ENCODE measurements at places on chromosomes 2 and 18. TPM values are rescaled to one million over a fixed set of nuclear protein-coding genes. Genes with fewer than 3 reads are reported as not detected.

Gene MEIS1
- total RNA-seq = not detected

GRCh38 chr2:217893440-217893839 lies 109.4 kb downstream of the TNS1 start:
- H3K36me3 ChIP-seq = no peaks in the 10 kb centered on the region
- no peaks in the 10 kb centered on the region for H3K27me3 ChIP-seq
- H3K4me3 ChIP-seq = no peak overlapping the region

GRCh38 chr18:69626643-69627242 lies 226.1 kb downstream of the DOK6 start:
- no peaks in the 10 kb centered on the region for H3K27me3 ChIP-seq
- no peak overlapping the region for H3K4me3 ChIP-seq
- no peak for DNase-seq
- H3K27ac ChIP-seq = no peak overlapping the region
- no peaks in the 10 kb centered on the region for H3K4me1 ChIP-seq
- H3K36me3 ChIP-seq = no peaks in the 10 kb centered on the region

Gene IL1R2
- 10.3 TPM for total RNA-seq

DNA sequence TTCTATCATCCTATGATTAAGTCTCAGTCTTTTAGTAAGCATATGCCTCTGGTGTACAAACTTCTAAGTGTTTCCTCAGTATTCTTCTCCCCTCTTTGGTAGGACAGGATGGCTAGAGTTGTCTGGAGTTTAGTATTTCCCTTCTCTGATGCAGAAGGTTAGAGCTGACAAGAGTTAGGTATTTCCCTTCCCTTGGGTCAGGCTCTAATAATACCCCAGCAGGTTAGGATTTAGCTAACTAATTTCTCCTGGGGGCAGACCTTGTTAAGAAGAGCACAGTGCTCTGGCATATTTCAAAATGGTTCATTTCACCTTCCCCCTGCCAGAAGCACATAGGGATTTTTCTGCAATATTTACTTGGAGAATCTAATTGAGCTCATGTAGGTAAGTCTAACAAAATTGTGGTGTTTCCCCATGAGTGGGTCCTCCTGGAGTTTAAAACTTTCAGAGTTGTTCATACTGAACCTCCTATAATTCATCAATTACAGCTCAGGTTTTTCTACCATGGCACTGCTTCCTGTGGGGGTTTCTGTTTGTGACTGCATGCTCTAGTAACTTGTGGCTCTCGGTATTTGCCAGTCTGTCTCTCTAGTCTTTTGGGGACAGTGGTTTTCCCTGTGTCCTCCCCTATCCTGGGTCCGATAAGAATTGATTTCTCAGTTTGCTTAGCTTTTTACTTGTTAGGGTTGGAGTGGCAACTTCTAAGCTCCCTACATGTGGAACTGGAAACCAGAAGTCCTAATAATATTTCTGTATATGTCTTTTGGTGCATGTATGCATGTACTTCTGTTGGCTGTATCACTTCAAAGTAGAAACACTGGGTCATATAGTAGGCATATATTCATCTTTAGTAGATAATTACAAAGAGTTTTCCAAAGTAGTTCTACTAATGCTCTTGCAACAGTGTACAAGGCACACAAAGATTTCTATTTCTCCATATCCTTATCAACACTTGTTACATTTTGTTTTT lies 77.7 kb downstream of the GDF7 start:
- H3K36me3 ChIP-seq = peaks cover 31% of the 10 kb centered on the region
- H3K4me3 ChIP-seq = no peak overlapping the region
- H3K27ac ChIP-seq = no peak overlapping the region

GRCh38 chr2:221502270-221503010 lies 69.7 kb downstream of the EPHA4 start:
- no peaks in the 10 kb centered on the region for H3K36me3 ChIP-seq
- no peaks in the 10 kb centered on the region for H3K27me3 ChIP-seq
- no peak overlapping the region for H3K27ac ChIP-seq

GRCh38 chr2:152489364-152489763 lies 154.4 kb downstream of the FMNL2 start:
- peaks cover 26% of the 10 kb centered on the region for H3K27me3 ChIP-seq
- DNase-seq = no peak
- no peak overlapping the region for H3K27ac ChIP-seq
- H3K4me3 ChIP-seq = no peak overlapping the region
- no peaks in the 10 kb centered on the region for H3K4me1 ChIP-seq

Gene ALKAL2
- not detected for total RNA-seq

DNA sequence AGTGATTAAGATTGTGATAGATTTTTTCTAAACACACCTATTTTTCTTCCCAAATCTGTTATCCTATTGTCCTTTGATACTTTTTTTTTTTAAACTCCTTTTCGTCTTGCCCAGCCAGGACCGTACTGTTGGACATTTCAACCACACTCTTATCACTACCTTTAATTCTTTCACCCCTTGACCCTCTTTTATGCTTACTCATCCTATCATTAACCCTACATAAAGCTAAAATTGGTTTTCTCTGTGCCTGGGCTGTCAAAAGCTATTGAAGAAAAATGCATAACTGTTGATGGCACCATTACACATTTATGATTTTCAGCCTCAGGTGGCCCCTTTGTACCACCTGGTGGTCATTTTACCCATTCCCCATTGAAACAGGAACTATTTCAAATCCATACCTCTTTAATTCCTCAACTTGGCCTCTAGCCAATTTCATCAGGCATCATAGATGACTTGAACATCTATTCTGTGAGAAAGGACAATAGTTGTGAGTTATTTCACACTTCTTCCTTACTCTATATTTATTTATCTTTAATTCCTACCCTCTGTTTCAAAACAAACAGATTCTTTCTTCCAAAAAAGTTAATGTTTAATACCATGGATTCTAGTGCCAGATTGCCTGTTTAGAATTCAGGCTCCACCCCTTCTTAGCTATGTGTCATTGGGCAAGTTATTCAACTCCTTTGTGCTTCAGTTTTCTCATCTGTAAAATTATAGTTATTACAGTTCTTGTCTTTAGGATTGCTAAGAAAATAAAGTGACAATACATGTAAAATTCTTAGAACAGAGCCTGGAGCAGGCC lies 258.6 kb downstream of the CAMKMT start:
- H3K4me1 ChIP-seq = no peaks in the 10 kb centered on the region
- H3K27ac ChIP-seq = no peak overlapping the region
- DNase-seq = no peak
- H3K4me3 ChIP-seq = no peak overlapping the region

- H3K27me3 ChIP-seq = no peaks in the 10 kb centered on the region
- H3K4me1 ChIP-seq = peaks cover 72% of the 10 kb centered on the region
- peak overlapping the region; percentile 83 for H3K27ac ChIP-seq
- H3K4me3 ChIP-seq = no peak overlapping the region
- H3K36me3 ChIP-seq = peaks cover 69% of the 10 kb centered on the region
Measured at GRCh38 chr2:105827351-105828096, 82.8 kb downstream of the NCK2 start.

DNA sequence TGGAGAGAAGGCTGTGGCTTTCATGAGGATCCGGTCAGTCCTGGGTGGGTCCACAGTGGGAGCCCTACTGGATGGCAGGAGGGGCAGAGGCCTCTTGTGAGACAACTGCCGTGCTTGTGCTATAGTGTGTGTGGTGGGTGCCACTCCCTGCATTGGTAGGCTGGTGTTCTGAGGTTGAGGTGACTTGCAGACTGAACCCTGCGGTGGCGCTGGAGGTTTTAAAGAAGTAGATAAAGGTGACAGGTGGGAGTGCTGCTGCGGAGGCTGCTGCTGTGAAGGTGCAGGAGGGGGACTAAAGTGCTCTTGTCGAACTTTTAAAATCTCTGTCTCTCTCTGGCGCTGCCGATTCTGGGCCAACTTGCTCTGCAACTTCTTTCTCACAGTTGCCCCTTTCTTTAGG lies 29.7 kb downstream of the INO80D start:
- no peak overlapping the region for H3K4me3 ChIP-seq
- no peaks in the 10 kb centered on the region for H3K27me3 ChIP-seq
- peaks cover 10% of the 10 kb centered on the region for H3K4me1 ChIP-seq
- H3K27ac ChIP-seq = no peak overlapping the region

Gene TUBA3E
- not detected for total RNA-seq

DNA sequence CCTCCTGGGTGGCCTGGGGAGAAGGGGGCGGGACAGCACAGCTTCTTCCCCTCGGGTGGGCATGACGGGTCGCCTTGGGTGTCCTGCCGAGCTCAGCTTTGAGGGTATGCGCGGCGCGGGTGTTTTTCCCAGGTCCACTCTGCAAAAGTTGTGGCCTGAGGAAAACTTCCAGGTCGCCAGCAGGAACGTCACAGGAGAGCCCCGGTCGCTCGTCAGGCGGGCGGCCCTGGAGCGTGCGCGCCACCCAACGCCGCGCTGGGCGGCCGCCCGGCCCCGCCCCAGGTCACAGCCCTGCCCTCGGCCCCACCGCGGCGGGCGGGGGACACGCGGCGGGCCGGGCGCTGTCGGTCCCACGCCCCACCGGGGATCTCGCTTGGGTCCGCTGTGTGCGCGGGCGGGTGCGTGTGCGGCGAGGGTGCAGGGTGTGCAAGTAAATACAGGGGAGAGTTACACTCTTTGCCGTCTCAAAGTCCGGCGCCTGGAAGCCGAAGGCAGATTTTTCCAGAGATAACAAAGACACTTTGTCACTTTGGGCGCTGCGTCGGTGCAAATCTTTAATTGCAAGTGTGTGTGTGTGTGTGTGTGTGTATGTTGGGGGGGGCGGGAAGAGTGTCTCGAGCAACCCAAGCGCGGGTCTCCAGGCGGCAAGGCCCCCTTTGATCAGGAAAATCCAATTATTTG lies 616 bp upstream of the SP5 start:
- H3K36me3 ChIP-seq = no peaks in the 10 kb centered on the region
- H3K27ac ChIP-seq = no peak overlapping the region
- H3K4me3 ChIP-seq = peak overlapping the region; percentile 76
- no peak for DNase-seq

- no peaks in the 10 kb centered on the region for H3K4me1 ChIP-seq
- H3K27me3 ChIP-seq = no peaks in the 10 kb centered on the region
- H3K4me3 ChIP-seq = no peak overlapping the region
- no peak for DNase-seq
Measured at GRCh38 chr2:193556766-193557470, 1362.2 kb upstream of the TMEFF2 start.

Gene IL1B
- total RNA-seq = not detected

DNA sequence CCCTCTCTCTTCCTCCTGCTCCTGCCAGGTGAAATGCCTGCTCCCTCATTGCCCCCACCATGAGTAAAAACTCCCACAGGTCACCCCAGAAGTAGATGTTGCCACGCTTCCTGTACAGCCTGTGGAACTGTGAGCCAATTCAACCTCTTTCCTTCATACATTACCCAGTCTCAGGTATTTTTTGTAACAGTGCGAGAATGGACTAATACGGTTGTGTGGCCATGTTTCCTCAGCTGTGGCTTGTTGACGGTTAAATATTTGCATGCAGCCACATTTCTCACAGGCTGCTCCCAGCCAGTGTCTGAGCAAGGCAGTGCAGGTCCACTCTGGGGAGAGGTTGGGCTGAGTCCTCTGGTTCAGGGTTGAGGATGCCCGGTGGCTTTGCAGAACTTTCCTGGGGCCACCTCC lies 27.8 kb upstream of the COPS8 start:
- H3K36me3 ChIP-seq = no peaks in the 10 kb centered on the region
- H3K4me1 ChIP-seq = peaks cover 13% of the 10 kb centered on the region
- no peaks in the 10 kb centered on the region for H3K27me3 ChIP-seq
- no peak overlapping the region for H3K27ac ChIP-seq
- no peak for DNase-seq

GRCh38 chr2:71353248-71353647 lies 21.7 kb downstream of the ZNF638 start:
- peaks cover 52% of the 10 kb centered on the region for H3K4me1 ChIP-seq
- H3K36me3 ChIP-seq = peaks cover 37% of the 10 kb centered on the region
- DNase-seq = peak; percentile 15
- H3K27me3 ChIP-seq = no peaks in the 10 kb centered on the region

- no peaks in the 10 kb centered on the region for H3K4me1 ChIP-seq
- no peaks in the 10 kb centered on the region for H3K36me3 ChIP-seq
- H3K27ac ChIP-seq = no peak overlapping the region
- no peaks in the 10 kb centered on the region for H3K27me3 ChIP-seq
Measured at GRCh38 chr18:28045176-28045810, 131.6 kb downstream of the CDH2 start.

- peaks cover 8% of the 10 kb centered on the region for H3K27me3 ChIP-seq
- no peaks in the 10 kb centered on the region for H3K36me3 ChIP-seq
- H3K4me1 ChIP-seq = no peaks in the 10 kb centered on the region
Measured at GRCh38 chr2:20135631-20136050, 84.2 kb upstream of the LAPTM4A start.

GRCh38 chr2:175874291-175874690 lies 127.8 kb downstream of the LNPK start:
- no peak overlapping the region for H3K4me3 ChIP-seq
- no peaks in the 10 kb centered on the region for H3K4me1 ChIP-seq

Gene ALPI
- total RNA-seq = not detected

DNA sequence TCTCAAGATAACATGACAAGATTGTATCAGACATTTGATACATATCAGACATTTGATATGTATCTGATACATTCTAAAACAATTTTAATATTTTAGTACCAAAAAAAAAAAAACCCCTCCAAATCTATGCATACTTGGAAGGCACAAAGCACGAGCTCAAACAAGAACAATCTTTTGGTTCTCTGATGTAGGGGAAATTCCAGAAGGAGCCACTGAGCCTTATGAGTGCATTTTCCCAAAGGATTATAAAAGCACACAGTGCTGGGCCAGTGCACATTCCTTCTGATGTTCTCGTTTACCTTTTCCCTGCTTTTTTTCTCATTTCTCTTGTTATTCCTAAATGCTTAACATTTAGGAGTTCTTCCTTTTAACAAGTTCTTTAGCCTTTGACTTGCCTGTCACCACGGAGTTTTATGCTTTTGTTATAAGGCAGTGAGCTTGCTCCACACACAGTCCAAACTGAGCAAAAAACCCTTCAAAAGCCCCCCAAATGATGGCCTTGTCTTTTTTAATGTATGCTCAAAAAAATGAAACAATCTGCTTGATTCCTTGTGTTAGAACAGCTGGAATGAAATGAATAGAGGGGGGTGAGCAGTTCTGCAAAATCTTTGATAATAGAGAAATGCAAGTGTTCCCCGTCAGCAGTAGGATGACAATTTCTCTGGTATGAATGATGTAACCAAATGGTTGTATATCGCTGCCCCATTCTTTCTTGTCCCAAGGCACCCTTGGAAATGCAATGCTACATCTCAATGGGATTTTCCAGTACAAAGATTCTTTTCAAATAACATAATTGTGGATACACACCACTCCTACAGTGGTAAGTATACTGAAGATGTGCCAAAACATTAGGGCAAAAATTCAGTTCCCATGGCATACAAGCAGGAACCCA lies 597.2 kb upstream of the ZEB2 start:
- H3K4me3 ChIP-seq = no peak overlapping the region
- DNase-seq = no peak
- no peaks in the 10 kb centered on the region for H3K36me3 ChIP-seq
- H3K27ac ChIP-seq = no peak overlapping the region
- no peaks in the 10 kb centered on the region for H3K27me3 ChIP-seq

Gene CCT7
- 654 TPM for total RNA-seq

Gene SERPINE2
- 69.5 TPM for total RNA-seq

- H3K27me3 ChIP-seq = peaks cover 5% of the 10 kb centered on the region
- no peak for DNase-seq
- no peaks in the 10 kb centered on the region for H3K4me1 ChIP-seq
- H3K4me3 ChIP-seq = no peak overlapping the region
- H3K36me3 ChIP-seq = no peaks in the 10 kb centered on the region
Measured at GRCh38 chr2:6423944-6424343, 441.8 kb downstream of the CMPK2 start.

GRCh38 chr2:7844414-7844965 lies 837.4 kb upstream of the ID2 start:
- H3K4me1 ChIP-seq = peaks cover 19% of the 10 kb centered on the region
- no peaks in the 10 kb centered on the region for H3K36me3 ChIP-seq
- peaks cover 2% of the 10 kb centered on the region for H3K27me3 ChIP-seq
- no peak overlapping the region for H3K27ac ChIP-seq
- H3K4me3 ChIP-seq = no peak overlapping the region
